Stimulated activated CD4-positive, alpha-beta T cell treated with anti-CD3 and anti-CD28 coated beads, TNF-alpha, amount 100 ng/mL, for 48 hours (primary cell): ENCODE measurements at places on chromosomes 6 and 20.
A peak's percentile ranks its signal among the peaks of the same experiment; 100 is the strongest.

- DNase-seq, result no peak
Measured at GRCh38 chr6:167796192-167796981, 30.3 kb upstream of the AFDN start.

DNA sequence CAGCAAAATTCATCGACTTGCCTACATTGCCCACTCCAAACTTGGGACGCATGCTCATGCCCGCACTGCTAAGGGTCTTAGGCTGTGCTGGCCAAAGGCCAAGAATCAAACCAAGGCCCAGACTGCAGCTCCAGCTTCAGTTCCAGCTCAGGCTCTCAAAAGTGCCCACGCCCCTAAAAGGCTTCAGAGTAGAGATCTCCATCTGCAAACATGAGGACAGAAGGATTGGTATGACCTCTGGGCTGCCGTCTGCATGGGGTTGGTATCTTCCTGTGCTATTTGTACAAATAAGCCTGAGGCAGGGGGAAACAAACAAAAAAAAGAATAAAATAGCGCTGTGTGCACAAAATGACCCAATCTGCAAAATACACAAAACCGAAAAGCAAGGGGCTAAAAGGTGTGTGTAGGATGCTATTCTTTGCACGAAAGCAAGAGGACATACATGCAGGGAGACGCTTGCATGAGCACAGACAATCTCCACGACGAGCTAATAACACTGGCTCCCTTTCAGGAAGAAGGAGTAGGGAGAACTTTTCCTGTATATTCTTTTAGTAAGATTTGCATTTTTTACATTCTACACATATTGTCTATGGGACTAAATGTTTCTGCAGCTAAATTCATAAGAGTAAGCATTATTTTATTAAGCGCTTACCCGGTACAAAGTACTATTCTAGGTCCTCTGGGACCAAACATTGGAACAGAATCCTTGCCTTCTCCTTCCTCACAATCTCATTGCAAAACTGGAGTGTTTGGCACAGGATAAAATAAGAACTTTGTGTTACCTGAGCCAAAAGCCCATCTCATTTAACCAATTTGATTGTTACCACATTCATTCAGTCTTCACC is 33.1 kb downstream of the ATP9A start:
- no peak for DNase-seq

GRCh38 chr6:95614094-95614493 is 36.8 kb downstream of the MANEA start:
- no peak for DNase-seq

- DNase-seq, result no peak
Measured at GRCh38 chr6:125307150-125307838, 5.5 kb upstream of the HDDC2 start.

GRCh38 chr6:8069631-8070284 is 5.6 kb upstream of the BLOC1S5 start:
- no peak for DNase-seq

DNA sequence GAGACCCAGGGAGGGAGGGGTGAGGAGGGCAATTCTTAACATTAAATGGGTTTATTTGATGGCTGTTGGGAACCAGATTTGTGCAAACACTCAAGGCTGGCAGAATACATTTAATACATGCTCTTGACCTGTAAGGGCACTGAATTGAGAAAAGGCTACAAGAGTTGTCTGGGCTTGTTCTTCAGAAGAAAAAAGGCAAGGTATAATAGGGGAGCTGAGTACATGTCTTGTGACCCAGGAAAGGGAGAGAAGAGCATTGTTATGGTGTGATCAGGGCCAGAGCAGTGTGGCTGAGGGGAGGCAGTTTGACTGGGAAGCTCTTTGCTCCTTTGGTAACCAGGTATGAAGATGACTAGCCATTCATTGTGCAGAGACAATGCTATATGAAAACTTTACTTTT is 18.9 kb downstream of the KLHL31 start:
- DNase-seq, result no peak

- no peak for DNase-seq
Measured at GRCh38 chr6:34243901-34244884, 4.6 kb downstream of the SMIM29 start.

GRCh38 chr6:28838289-28838633 is 85.5 kb downstream of the TRIM27 start:
- peak; percentile 66 for DNase-seq

DNA sequence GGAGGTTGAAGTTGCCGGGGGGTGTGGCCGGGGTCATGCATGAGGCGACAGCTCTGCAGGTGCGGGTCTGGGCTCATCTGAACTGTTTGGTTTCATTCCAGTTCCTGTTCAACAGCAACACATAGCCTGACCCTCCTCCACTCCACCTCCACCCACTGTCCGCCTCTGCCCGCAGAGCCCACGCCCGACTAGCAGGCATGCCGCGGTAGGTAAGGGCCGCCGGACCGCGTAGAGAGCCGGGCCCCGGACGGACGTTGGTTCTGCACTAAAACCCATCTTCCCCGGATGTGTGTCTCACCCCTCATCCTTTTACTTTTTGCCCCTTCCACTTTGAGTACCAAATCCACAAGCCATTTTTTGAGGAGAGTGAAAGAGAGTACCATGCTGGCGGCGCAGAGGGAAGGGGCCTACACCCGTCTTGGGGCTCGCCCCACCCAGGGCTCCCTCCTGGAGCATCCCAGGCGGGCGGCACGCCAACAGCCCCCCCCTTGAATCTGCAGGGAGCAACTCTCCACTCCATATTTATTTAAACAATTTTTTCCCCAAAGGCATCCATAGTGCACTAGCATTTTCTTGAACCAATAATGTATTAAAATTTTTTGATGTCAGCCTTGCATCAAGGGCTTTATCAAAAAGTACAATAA is 72.5 kb downstream of the PTPN1 start:
- no peak for DNase-seq

DNA sequence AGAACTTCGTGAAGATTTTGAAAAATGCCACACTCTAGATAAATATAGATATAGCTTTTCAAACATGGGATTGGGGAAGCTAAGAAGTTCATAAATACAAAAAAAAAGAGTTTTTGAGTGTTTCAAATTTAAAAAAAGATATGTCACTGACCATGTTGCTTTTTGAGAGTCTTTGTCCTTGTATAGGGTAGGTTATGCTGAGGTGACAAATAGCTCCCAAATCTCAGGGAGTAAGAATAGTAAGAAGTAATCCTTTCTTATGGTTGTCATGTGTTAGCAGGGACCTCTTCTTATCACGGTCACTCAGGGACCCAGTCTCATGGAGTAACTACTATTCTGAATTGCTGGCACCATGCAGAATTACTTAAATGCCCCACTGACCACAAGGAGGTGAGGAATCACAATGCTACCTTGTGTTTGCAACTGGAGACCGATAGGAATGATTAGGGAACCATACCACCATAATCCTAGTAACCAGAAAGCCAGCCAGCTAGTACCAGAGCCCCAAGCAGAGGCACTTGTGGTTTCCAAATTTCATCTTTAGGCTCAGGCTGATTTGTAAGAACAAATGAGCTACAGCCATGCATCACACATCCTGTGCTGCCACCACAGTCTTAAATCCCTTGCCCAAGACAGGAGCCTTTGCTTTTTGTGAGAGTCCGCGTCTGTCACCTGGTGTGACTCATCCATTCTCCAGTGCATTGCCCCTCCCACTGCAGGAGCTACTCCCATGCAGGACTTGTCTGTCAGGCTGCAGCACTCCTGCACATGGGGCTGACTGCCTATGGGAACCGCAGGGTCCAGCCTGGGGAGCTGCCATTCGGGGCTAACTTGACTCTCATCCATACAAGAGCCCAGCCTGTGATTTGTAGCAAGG is 42.4 kb upstream of the ADGRF4 start:
- DNase-seq, result no peak

- DNase-seq, result no peak
Measured at GRCh38 chr6:167401525-167402194, 76.8 kb downstream of the TTLL2 start.

DNA sequence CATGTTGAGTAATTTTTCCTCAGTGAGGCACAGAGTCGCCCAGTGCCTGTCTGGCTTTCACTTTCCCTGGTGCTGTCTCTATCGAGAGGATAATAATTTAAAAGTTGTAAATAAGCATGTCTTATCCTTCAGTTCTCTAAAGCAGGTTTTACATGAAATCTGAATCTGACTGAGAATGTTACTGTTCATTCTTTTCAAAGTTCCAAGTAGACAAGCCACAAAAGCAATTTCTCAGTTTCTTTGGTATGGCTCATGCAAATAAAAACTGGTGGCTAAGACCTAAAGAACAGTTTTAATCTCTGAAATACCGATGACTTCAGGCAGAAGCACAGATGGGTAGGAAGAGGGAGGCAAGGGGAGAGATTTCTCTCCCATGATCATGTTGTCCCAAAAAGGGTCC is 87.6 kb upstream of the GCM1 start:
- DNase-seq, result no peak

DNA sequence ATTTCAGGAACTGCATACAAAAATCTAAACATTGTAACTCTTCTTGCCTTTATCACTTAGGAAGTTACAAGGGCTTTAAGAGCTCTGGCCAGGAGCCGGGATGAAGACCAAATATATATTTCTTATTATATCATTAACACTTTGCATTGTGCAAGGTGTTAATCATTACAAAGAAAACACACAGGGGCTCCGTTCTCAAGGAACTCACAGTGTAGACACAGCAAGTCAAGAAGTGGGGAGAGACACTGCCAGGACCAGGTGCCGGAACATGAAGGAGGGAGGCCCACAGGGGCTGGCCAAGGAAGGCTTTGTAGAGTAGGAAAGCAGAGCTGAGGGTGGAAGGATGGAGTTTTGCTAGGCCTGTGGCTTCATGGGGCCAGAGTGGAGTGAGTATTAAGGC is 17.4 kb downstream of the ITPR3 start:
- DNase-seq, result no peak

GRCh38 chr6:53912661-53913060 is 117.9 kb downstream of the LRRC1 start:
- DNase-seq, result no peak

DNA sequence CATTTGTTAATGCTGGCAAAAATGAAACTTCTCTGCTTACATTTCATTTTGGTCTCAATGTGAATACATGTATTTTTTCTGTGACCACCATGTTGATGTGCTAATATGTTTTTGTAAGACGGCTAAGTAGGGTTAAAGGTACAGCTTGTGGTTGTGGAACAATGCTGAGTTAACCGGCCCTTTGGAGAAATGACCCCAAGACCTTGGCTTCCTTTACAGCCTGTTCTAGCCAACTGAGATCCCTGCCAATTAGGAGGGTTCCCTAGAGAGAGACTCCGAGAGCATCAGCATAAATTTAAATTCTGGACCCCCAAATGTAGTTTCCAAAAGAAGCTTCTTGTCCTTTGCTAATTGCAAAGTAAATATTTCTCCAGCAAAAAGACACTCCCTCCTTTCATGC is 44.4 kb downstream of the RSPO3 start:
- DNase-seq, result no peak

- no peak for DNase-seq
Measured at GRCh38 chr6:153980171-153980570, 58.9 kb upstream of the OPRM1 start.

GRCh38 chr6:13007744-13008143 is 291.2 kb downstream of the PHACTR1 start:
- no peak for DNase-seq

DNA sequence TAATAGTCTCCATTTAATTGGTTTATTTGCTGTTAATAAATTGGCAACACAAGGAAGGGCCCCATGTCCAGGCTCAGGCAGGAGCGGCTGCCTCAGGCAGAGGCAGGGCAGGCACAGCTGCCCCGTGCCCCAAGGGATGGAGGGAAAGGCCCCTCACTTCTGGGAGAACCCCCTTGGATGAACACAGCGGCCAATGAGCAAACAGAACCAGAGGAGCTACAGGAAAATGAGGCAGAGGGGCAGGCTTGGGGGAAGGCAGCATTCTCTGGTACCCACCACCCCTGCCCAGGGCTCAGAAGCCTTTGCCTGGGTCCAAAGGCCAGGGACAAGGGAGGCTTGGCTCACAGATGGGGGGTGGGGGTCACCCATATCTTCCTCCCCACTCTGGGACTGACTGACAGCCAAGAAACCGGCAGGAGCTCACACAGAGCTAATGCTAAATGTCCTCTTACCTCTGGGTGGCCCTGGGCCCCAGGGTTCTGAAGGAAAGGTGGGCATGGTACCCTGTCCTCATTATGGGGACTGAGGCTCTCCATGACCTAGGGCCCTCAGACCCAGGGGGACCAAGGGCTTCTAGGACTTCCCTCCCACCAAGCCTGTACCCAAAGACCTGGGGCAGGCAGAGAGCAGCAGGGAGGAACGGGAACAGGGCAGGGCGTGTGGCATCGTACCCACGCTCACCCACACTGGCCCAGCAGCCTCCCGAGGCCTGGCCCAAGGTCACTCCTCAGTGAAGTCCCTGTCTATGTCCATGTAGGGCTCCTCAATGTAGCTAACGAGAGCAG is 47.0 kb downstream of the MYH7B start:
- no peak for DNase-seq

DNA sequence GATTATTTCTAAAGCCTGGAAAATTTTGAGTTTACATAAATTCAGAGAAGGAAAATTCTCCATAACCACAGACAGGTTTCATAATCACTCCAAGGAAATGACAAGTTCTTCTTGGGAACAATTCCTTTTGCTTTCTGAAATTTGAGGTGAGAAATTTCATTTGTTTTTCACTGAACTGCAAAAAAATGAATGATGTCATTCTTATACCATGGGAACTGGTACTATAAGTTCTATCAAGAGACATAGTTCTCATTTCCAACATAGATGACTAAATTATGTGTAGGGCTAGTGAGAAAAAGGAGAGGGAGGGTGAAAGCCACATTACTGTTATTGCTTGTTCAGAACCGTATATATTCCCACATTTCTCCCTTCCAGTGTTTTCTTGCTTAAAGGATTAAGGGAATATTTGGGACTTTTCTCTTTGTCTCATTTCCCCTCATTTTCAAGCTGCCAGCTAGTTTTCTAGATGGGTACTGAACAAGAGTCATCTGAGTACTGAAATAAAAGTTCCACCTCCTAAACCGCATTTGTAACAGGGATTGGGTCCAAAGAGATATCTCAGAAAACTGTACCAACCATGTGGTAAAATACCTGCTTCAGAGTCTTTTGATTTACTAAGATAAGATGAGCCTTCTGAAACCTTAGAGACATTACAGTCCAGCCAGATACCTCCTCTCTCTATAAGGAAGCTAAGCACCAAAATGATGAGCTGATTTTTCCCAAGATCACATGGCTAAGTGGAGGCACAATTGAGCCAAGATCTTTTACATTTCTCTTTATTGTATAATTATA is 144.3 kb upstream of the PRDM1 start:
- no peak for DNase-seq

DNA sequence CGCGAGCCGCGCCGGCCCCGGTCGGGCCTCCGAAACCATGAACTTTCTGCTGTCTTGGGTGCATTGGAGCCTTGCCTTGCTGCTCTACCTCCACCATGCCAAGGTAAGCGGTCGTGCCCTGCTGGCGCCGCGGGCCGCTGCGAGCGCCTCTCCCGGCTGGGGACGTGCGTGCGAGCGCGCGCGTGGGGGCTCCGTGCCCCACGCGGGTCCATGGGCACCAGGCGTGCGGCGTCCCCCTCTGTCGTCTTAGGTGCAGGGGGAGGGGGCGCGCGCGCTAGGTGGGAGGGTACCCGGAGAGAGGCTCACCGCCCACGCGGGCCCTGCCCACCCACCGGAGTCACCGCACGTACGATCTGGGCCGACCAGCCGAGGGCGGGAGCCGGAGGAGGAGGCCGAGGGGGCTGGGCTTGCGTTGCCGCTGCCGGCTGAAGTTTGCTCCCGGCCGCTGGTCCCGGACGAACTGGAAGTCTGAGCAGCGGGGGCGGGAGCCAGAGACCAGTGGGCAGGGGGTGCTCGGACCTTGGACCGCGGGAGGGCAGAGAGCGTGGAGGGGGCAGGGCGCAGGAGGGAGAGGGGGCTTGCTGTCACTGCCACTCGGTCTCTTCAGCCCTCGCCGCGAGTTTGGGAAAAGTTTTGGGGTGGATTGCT is 1.3 kb downstream of the VEGFA start:
- peak; percentile 44 for DNase-seq

- DNase-seq, result no peak
Measured at GRCh38 chr6:24658573-24659560, 7.8 kb downstream of the TDP2 start.
